ENCODE measurements at places on chromosomes 11 and 22. TPM values are rescaled to one million over a fixed set of nuclear protein-coding genes. Genes with fewer than 3 reads are reported as not detected.

DNA sequence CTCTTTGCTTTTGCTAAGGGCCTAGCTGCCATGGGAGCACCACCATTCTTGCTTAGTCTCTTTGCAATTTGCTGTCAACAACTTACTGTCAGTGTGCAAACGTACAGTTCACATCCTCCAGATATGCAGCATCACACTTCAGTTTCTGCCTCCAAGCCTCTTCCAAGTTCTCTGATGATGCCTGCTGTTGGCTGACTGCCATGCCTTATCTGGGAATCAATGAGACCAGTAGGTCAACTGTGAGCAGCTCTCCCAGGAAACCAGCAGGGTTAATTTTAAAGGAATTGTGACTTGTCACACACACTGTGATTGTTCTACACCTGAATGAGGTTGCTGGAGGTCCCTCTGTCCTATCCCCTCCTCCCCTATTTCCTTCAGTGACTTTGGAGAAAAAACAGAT is 56.0 kb downstream of the COPB1 start:
- no peak for DNase-seq

GRCh38 chr11:123392844-123393243 is 37.2 kb upstream of the GRAMD1B start:
- DNase-seq: no peak

The NRXN2 gene
- total RNA-seq: 41.3 TPM

GRCh38 chr11:12258451-12258850 is 118.9 kb upstream of the PARVA start:
- DNase-seq: no peak

DNA sequence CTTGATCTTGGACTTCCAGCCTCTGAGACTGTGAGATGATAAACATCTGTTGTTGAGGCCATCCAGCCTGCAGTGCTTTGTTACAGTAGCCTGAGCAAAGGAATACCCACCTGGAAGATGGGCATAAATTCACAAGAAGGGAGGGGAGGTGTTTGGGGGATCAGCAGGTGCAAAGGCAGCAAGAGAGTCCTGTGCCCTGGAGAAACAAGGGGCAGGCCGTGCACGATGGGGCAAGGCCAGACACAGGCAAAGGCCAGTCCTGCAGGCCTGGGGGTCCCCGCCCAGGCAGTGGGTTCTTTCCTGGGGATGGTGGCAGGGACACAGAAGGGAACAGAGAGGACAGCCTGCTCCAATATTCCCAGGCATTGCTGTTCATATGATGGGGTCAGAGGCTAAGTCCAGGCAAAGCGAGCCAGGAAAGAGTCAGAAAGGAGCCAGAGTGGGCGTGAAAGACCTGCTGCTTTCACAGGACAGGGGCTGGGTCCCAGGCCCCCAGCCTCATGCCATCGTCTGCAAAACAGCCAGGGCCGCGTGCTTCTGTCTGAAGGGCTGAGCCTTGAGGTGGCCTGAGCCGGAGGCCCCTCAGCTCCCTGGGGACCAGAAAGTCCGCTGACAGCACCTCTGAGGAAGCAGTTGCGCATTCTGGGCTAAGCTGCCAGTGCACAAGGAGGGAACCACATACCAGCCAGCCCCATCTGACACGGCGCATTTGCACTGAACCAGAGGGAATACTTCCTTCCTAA is 48.8 kb downstream of the MYEOV start:
- DNase-seq: no peak

DNA sequence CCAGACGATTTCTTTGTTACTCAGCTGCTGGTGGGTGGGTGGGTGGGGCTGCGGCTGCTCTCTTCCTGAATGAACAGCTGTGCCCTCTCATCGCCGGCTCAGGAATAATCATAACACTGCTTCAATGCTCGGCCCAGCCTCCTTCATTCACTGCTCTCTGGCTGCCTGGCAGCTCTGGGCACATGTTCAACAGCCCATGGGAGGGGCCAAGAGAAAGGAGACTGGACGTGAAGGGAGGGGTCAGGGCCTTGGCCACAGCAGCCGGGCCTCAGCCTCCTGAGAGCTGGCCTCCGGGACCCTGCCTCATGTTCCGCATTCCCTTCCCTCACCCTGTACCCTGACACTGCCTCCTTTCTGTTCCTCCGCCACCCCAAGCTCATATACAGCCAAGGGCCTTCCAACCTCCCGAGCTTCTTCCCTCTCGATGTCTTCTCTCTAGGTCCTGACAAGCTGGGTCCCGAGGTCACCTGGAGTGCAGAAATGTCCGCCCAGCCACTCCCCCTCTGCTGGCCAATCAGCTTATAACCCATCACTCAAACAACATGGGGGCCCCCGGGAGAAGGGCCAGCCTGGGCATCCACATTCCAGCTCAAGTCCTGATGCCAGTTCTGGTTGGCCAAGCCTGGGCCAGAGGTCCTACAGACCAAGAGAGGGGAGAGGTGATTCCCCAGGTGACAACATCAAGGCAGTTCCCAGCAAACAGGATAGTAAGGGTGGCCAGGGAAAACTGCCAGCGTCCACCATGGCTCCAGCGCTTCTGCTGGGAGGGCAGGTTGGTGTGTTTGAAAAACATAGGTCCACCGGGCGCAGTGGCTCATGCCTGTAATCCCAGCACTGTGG is 3.2 kb upstream of the CSDC2 start:
- DNase-seq: peak; percentile 80

GRCh38 chr11:64102005-64102738 is 63.7 kb downstream of the MACROD1 start:
- DNase-seq: no peak

- no peak for DNase-seq
Observed at GRCh38 chr11:12270215-12270797, 107.1 kb upstream of the PARVA start.

GRCh38 chr11:126452241-126453101 is 97.0 kb downstream of the ST3GAL4 start:
- no peak for DNase-seq

- no peak for DNase-seq
Observed at GRCh38 chr11:106276859-106277436, 199.5 kb downstream of the AASDHPPT start.

DNA sequence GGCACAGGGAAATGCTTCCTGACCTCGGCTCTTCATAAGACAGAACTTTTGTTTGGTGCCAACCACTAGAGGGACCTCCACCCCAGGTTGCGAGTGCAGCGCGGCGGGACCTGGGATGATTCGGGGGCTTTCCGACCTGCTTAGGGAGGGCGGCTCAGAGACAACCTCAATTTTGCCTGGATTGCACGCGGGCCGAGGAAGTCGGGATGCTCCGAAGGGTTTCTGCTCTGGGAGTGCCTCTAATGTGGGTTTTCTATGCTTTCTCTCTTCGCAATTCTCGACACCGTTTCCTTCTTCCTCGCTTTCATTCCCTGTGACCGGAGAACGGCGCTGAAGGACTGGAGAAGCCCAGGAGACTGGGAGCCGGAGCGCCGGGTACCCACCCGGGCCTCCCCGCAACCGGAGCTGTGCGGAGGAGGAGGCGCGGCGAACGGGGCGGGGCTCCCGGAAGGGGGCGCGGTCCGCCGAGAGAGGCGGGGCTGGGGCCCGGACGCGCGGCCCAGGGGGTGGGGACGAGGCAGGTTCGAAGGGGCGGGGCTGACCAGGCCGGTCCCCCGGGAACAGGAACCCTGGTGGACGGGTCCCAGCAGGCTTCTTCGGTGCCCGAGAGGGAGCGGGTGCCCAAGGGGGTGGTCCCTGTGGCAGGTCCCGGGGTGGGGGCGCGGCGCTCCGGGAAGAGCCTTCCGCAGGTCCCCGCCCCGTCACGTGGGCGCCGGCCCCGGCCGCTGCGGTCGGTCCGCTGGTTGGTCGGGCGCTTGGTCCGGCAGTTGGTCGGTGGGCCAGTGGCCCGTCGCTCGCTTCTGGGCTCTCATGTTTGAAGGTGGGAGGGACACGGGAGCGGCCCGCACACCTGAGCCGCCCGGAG is at the start of gene PPFIBP2:
TSS of gene PPFIBP2 (plus strand) at position 766 of the 865 bp plus-strand sequence. CDS start 35,477 bp downstream, outside the sequence.
- peak; percentile 27 for DNase-seq

The KRTAP5-2 gene
- not detected for total RNA-seq

The TECTA gene
- total RNA-seq: 5.6 TPM

The TMEM135 gene
- 26.9 TPM for total RNA-seq

All from thoracic aorta (tissue), 2 donors.